ENCODE measurements at places on chromosomes 4 and X. TPM values are rescaled to one million over a fixed set of nuclear protein-coding genes. Genes with fewer than 3 reads are reported as not detected.

DNA sequence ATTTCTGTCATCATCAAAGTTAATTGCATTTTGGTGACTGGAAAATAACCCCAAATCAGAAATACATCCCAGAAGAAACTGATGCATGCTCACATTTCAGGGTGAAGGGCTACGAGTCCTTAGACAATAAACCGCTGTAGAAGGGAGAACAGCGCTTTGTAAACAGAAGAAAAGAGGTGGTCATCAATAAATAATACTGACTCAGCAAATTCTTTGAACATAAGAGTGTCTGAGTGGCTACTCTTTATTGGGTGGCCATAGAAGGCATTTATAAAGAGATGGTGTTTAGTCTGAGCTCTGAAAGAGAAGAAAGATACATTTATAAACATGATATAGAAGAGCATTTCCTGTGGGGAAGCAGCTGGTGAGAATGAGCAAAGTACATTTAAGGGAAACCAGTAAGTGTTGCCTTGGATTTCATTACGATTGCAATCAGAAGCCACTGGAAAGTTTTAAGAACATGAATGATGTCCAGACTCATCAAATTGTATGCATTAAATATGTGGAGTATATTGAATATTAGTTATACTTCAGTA lies 246.9 kb upstream of the GIMD1 start:
- H3K36me3 ChIP-seq, result no peaks in the 10 kb centered on the region
- no peak overlapping the region for H3K4me3 ChIP-seq
- H3K4me1 ChIP-seq, result no peaks in the 10 kb centered on the region

DNA sequence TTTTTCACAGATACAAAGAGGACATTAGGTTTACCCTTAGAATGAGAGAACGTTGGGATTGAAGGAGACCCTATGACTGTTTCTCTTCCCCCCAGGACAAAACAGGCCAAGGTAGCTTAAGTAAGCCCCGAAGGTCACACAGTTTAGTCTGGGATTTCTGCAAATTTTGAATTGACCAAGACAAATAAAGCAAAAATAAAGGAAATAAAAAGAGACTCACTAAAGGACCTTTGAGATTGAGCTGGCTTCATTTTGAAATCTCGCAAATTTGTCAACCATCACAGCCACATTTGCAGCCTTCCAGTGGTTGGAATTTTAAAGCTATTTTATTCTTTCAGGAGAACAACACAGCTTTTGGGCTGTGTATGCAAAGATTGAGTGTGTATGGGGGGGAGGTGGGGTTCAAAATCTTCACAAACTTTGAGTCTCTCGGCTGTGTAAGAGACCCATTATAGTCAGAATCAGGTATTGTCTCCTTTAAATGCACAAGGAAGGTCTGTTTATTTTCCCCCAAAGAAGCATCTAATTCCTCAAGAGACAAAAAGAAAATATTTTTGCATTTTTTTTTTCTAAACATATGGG lies 4.2 kb downstream of the TMSB4X start:
- peak overlapping the region; percentile 49 for H3K27ac ChIP-seq
- no peak for DNase-seq
- H3K4me1 ChIP-seq, result no peaks in the 10 kb centered on the region
- H3K4me3 ChIP-seq, result no peak overlapping the region

GRCh38 chr4:145153904-145154298 lies 26.5 kb downstream of the OTUD4 start:
- H3K27me3 ChIP-seq, result no peaks in the 10 kb centered on the region
- no peak for DNase-seq
- H3K4me3 ChIP-seq, result no peak overlapping the region
- no peaks in the 10 kb centered on the region for H3K4me1 ChIP-seq

DNA sequence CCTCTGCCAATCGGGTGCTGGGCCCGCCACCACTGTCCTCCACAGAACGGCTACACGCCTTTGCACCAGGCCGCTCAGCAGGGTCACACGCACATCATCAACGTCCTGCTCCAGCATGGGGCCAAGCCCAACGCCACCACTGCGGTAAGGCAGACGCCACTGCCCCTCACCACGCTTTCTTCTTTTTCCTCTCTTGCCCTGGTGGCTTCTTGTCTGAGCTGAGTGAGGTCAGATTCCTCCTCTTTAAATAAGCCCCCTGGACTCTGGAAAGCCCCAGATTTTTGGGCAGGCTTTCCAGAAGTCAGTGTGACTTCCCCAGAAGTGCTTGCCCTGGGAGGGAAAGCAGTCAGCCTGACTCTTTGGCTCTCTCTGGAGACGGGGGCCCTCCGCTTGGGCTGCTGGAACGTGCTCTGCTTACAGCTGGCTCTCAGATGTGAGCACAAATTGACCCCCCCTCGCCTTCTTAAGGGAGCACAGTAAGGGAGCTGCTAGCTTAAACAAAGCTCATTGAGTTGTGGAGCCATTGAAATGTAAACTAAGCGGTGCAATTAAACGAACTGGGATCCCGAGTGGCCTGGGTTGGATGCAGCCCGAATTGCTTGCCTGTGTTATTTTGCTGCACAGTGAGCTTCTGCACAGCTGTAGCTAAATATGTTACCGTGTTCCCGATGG lies 243.1 kb downstream of the ANK2 start:
- H3K36me3 ChIP-seq, result no peaks in the 10 kb centered on the region
- DNase-seq, result peak; percentile 80
- peak overlapping the region; percentile 80 for H3K27ac ChIP-seq
- H3K27me3 ChIP-seq, result no peaks in the 10 kb centered on the region
- H3K4me3 ChIP-seq, result no peak overlapping the region

CA5B gene
- total RNA-seq, result 7.5 TPM

RPA4 gene
- total RNA-seq, result 0.66 TPM

Measured in sigmoid colon (tissue), 7 donors.